ENCODE measurements at places on chromosomes 3 and 15. TPM values are rescaled to one million over a fixed set of nuclear protein-coding genes. Genes with fewer than 3 reads are reported as not detected.

GABRB3 gene
- 0.03 TPM for polyA plus RNA-seq

TLR9 gene
- polyA plus RNA-seq, result 0.11 TPM

DNA sequence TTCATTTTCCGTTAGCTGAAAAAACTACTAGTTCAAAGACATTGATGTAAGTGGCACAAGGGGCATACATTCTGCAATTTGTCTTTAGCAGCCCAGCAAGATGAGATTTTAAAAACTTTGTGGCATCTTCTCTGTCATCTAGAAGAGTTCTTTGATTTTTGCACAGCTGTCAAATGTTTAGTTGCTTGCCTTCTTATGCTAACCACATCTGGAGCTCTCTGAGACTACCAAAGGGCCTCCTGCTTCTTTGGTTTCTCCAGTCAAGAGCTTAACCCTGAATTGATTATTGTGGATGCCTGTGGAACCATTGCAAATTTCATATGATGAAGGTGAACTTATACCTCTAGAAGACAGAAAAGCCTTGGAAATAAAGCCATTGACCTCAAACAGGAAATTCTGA, 468.7 kb upstream of the RGMA start:
- no peak for DNase-seq

DNA sequence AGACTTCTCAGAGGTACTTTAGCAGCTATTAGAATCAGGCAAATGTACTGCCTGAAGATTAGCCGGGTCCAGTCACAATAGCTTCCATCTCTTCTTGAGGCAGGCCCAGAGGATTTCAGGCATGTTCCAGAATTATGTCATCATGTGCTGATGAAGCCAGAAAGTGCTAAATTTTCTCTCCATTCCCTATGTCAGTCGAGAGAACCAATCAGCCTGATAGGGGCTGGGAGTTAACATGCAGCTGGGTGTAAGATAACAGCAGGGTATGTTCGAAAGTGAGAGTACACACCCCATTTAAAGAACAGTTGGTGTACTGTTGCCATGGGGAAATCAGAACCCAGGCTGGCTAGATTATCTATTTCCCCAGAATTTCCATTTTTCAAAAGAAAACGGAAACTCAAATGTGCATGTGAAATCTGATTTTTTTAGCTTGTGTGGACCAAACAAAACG, 48.7 kb downstream of the MYH15 start:
- DNase-seq, result no peak

DNA sequence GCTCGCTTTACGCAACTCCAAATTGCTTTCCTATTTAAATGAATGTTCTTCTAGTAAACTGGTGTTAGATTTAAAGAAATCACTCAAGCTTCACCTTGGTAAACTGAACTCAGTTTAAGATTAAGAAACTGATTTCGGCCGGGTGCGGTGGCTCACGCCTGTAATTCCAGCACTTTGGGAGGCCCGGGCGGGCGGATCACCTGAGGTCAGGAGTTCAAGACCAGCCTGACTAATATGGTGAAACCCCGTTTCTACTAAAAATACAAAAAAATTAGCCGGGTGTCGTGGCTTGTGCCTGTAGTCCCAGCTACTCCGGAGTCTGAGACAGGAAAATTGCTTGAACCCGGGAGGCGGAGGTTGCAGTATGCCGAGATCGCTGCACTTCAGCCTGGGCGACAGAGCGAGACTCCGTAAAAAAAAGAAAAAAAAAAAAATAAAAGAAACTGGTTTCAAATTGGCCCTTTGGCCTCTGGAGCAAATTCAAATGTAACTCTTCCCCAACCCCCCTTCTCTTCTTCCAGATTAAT, 1.7 kb downstream of the SKIL start:
- no peak for DNase-seq

GRCh38 chr3:121584418-121584817, 8.8 kb upstream of the FBXO40 start:
- DNase-seq, result no peak

DNA sequence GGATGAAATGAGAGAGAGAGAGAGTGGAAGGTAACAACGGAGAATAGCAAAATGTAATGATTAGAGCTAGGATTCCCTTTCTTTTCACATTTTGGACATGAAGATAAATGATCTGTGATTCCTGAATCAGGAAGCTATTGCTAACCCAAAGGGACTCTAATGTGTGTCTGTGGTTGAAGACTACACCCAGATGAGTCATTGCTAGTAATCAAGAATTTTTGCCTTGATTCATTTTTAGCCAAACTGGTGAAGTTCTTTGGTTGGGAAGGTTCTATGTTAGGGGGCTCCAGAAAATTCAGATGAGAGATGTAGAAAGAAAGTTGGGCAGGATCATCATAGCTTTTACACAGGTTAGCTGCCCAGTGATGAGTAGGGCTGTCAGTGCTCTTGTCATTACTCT, 116.4 kb downstream of the DUT start:
- DNase-seq, result peak; percentile 6
